Astrocyte (in vitro differentiated cells and primary cell): ENCODE measurements at places on chromosomes 13 and 19.
A peak's percentile ranks its signal among the peaks of the same experiment; 100 is the strongest.

DNA sequence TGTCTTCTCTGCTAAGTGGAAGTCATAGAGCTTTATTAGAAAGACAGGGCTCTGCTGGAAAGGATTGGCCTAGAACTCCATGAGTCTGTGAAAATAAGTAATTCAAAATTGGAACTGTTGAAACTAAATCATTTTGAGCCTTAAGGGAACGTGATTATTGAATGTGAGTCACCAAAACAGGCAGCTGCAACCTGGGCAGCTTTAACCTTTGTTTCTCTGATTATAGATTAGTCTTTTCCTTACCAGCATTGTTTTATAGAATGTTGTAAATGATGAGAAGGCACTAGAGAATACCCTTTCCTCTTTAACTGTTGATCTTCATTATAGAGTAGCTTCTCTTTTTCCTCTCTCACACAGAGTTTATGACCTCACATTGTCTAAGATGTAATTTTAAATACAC lies 638.8 kb upstream of the SLITRK6 start:
- no peak for DNase-seq

- DNase-seq: peak; percentile 64
Observed at GRCh38 chr13:100434010-100434763, 154.4 kb downstream of the GGACT start.

DNA sequence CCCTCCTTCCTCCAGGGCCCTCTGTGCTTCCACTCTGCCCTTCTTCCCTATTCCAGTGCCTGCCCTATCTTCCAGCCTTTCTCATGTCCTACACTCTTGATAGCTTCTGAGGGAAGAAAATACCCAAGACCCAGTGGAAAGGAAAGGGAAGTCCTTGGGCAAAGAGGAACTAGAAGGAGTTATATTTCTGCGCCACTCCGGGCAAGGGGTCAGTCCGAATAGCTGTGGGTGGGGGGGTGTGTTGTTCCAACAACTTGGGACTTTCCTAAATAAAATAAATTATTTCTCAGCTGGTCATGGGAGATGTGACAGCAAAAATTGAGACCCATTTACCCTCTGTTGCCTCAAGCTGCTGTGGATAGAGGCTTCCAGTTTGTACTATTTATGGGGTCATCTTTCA lies 23.2 kb downstream of the CABP5 start:
- DNase-seq: no peak

DNA sequence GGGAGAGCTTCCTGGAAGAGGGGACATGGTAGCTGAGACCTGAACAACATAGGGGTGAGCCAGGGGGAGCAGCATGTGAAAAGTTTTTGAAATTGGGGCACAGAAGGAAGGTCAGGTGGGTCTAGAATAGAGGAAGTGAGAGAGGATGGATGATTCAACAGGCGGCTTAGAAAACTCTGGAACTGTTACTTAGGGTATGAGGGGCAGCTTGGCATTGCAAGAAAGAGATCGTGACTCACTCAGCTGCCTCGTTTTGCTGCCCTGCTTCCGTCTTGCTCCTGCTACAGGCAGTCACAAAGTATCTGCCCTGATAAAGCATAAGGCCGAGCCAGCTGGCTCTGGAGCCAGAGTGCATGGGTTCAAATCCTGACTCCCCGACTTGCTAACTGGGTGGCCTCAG lies 1.3 kb upstream of the CEACAM20 start:
- peak; percentile 34 for DNase-seq

DNA sequence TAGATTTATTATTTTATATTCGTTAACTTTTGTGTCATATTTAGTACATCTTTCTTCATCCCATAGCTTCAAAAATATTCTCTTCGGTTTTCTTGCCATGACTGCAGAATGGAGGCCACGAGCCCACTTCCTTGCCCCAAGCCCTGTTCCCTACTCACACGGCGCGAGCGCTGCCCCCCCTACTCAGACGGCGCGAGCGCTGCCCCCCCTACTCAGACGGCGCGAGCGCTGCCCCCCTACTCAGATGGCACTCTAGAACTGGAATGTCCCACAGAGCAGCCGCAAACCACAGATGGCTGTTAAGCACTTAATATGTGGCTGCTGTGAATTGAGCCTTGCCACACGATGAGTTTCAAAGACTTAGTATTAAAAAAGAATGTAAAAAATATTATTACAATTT lies 102.2 kb upstream of the PEG3 start:
- no peak for DNase-seq

DNA sequence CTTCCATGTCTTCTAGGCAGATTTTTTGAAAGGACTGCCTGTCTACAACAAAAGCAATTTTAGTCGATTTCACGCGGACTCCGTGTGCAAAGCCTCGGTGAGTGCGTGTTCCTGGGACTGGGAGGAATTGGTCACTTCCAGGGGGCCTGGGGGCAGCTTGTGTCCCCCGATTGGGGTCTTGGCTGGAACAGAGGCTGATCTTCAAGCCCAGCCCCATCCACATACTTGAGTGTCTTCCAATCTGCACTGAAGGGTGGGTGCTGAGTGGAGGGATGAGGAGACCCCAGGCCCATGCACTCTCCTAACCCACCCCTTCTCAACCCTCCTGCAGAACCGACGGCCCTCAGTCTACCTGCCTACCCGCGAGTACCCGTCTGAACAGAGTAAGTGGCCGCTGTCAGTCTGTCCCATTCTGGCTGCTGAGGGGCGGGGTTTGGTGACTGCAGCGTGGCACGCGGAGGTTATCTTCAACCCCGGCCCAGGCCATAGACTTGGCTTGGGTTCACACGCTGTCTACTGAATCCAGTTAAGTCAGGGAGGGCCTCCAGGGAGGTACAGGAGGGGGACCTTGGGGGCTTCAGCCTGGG lies 4.7 kb downstream of the DDA1 start:
- no peak for DNase-seq

GRCh38 chr13:27712421-27712820 lies 79.9 kb upstream of the GSX1 start:
- no peak for DNase-seq

- peak; percentile 70 for DNase-seq
Observed at GRCh38 chr13:40589285-40590109, 76.9 kb downstream of the FOXO1 start.

DNA sequence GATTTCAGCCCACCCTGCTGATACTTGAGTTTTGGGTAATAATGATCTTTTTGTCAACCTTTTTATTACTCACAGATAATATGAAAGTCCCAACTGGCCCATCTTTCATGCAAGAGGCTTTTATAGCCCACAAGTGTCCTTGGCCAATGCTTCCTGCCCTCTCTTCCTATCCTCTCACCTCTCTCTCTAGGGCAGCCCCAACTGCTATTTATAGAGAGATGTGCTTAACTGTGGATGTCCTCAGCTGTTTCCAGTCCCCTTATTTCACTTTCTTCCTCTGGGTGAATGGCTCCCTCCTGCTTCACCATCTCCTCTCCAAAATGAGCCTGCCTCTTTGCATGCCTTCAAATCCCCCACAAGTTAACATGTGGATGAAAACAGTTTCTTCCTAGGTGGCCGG lies 27.4 kb downstream of the ARHGEF7 start:
- DNase-seq: no peak

GRCh38 chr19:15218501-15218900 lies 13.7 kb downstream of the EPHX3 start:
- DNase-seq: no peak

DNA sequence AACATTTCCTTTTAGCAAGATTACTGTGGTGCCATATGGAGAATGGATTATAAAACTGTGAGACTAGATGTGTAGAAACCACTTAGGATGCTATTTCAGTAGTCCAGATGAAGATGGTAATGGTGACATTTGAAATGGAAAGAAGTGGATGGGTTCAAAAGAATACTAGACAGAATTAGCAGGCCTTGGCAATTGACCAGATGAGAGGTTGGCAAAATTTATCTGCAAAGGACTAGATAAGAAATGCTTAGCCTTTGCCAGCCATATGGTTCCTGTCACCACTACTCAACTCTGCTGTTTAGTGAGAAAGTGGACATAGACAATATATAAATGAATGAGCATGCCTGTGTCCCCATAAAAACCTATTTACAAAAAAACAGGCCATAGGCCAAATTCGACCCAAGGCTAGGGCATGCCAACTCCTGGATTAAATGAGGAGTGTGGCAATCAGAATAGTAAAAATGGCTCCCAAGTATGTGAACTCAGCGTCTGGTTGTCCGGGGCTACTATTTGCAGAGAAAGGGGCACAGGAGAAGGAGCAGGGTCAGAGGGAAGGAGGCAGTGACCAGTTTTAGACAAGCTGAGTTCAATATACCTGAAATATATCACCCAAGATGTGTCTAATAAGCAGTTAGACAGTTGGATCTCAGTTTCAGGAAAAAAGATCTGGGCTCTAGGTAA lies 98.4 kb downstream of the ENOX1 start:
- no peak for DNase-seq

GRCh38 chr13:111380431-111380830 lies 60.0 kb downstream of the TEX29 start:
- no peak for DNase-seq

DNA sequence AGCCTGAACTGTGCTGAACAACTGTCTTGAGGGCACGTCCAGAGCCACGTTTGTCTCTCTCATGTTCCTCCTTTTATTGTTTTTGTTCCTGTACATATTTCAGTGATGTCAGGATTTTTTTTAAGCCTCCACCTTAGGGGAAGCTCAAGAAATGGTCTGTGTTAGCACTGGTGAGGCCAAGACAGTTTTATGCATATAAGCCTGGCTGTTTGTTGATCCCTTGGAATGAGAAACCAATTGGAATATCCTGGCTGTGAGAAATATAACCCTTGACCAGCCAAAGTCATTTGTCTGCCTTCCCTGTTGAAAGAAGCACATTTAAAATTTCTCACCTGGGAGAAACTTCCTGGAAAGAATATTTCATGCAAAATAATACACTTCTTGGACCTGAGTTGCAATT lies 115.8 kb downstream of the DNAJC15 start:
- no peak for DNase-seq

DNA sequence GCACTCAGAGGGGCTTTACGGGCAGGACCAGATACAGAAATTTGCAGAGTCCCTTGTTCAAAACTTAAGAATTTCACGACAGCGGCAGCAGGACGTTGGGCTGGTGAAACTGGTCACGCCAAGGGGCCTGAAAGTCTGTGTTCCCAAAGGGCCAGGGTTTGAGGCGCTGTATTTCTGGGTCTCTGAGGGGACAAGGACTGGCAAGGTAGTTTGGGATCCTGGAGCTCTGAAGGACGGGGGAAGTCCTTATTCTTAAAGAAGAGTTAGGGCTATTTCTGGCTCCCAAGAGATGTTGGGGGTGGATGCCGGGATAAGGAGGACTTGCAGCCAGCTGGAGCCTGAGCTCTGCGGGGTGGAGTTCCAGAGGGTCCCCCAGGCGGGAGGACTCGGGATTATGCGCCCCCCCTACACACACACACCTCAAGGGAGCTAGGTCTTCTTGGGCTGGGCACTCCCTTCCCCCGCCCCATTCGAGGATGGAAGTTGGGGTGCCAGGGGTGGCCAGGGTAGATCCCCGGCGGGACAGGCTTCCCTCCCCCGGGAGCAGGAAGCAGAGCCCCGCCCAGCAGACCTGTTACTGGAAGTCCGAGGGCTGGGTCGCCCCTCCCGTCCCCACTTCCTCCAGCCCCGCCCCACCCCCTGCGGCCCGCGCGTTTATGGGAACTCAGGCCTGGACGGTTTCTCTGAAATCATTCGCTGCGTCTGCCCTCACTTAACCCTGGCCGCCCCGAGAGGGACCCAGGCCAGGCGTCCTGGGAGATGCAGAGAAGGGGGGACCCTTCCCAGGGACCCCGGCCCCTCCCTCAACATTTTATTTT lies 5.6 kb downstream of the BCL3 start:
- DNase-seq: peak; percentile 82

GRCh38 chr13:36630181-36630803 lies 43.5 kb upstream of the SERTM1 start:
- no peak for DNase-seq

GRCh38 chr19:54478677-54479266 lies 5.7 kb upstream of the CDC42EP5 start:
- DNase-seq: peak; percentile 17

GRCh38 chr19:44809577-44810233 lies 802 bp downstream of the BCAM start:
- no peak for DNase-seq

DNA sequence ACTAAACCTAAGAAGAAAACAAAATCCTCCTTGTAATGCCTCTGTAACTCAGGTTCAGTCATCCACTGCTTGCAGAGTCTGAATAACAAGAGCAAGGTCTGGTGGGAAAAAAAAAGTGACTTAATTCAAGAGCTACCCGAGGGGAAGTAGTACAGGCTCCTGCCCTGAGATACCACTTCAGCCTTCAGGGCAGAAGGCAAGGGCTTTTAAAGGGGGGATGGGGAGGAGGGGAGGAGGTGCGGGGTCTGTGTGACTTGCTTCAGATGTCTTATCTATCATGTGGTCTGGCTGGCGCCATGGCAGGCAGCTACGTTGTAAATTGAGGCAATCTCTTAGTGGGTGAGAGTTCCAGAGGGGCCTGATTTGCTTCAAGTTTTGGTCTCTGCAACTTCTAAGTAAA lies 66.7 kb downstream of the LRRC63 start:
- no peak for DNase-seq

- no peak for DNase-seq
Observed at GRCh38 chr13:110925023-110925612, 10.2 kb upstream of the ANKRD10 start.

DNA sequence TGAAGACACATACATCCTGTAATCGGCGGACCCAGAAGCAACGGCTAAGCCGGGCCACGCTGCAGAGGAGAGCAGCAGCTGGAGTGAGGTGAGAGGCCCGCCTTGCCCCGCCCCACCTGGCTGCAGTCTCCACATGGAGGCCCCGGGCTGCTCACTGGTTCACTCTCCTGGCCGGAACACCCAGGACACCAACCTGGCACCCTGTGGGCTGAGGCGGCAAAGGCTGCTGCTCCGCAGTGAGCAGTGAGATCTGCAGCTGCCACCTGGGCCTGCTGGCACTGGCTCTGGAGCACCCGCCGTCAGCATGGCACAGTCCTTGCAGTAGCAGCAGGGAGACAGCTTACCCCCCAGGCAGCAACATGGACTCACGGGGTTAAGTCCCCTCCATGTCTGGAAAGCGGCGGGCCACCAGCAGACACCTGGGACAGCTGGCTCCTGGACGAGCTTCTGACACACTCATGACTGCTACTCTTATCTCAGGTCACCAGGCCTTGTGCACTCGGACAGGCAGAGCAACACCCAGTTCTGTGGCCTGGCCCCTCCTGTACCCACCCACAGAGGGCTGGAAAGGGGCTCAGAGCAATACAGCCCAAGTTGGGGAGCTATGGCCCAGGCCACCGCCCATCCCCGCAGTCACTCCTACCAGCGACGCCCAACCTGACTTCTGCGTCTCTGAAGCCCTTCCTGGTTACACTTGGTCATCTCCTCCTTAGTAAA lies 13.2 kb upstream of the KPTN start:
- DNase-seq: no peak

DNA sequence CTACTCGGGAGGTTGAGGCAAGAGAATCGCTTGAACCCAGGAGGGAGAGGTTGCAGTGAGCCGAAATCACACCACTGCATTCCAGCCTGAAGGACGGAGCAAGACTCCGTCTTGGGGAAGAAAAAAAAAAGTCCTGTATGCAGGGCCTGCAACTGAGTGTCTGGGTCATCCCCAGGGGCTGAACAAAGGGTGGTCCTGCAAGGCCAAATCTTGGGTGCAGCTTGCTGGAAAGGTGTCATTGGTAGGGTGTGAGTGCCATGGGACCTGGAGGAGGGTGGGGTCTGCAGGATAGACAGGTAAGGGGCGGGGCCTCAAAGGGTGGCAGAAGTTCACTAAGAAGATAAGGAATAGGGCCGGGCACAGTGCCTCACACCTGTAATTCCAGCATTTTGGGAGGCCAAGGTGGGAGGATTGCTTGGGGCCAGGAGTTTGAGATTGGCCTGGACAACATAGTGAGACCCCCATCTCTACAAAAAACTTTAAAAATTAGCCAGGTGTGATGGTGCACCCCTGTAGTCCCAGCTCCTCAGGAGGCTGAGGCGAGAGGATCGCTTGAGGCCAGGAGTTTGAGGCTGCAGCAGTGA lies 31.5 kb downstream of the ZSWIM4 start:
- DNase-seq: no peak

GRCh38 chr13:110400786-110401533 lies 93.9 kb downstream of the COL4A2 start:
- peak; percentile 73 for DNase-seq
